ENCODE measurements at places on chromosomes 7 and 10. TPM values are rescaled to one million over a fixed set of nuclear protein-coding genes. Genes with fewer than 3 reads are reported as not detected.

NT5C3A gene
- 30.8 TPM for total RNA-seq

- DNase-seq = no peak
- H3K36me3 ChIP-seq = no peaks in the 10 kb centered on the region
- H3K4me1 ChIP-seq = no peaks in the 10 kb centered on the region
- H3K27ac ChIP-seq = no peak overlapping the region
- no peaks in the 10 kb centered on the region for H3K27me3 ChIP-seq
These were observed 282.6 kb downstream of the AUTS2 start for GRCh38 chr7:69880840-69881239.

- peak within 1 kb of the TSS; percentile 91 for H3K27ac ChIP-seq
- H3K4me1 ChIP-seq = peaks cover 73% of the 10 kb centered on the region
- H3K36me3 ChIP-seq = no peaks in the 10 kb centered on the region
- H3K4me3 ChIP-seq = peak within 1 kb of the TSS; percentile 62
- no peaks in the 10 kb centered on the region for H3K27me3 ChIP-seq
These were observed at the start of gene KIAA1217 for GRCh38 chr10:24208661-24209431. TSS of gene KIAA1217 (plus strand) at chr10:24209138. CDS start at chr10:24209194, 56 bp downstream.

GRCh38 chr10:6309816-6310215 is 107.1 kb downstream of the PFKFB3 start:
- DNase-seq = no peak
- H3K4me3 ChIP-seq = no peak overlapping the region
- H3K27ac ChIP-seq = peak overlapping the region; percentile 20
- no peaks in the 10 kb centered on the region for H3K36me3 ChIP-seq

DNA sequence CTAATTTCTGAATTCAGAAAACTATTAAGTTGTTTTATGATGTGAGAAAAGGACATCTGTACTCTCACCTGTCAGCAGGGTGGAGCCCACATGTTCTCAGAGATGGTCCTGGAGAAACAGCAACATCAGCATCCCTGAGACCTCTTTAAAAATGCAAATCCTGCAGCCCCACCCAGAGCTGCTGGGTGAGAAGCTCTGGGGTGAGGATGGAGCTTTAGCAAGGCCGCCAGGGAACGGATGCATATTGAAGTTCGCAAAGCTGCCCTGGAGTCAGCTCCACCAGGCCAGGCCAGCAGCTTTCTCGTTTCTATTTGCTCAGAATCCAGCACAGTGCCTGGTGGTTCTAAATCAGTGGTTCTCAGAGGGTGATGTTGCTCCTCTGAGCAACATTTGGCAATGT is 49.1 kb downstream of the PRKCQ start:
- H3K27ac ChIP-seq = peak overlapping the region; percentile 13
- no peak for DNase-seq
- no peaks in the 10 kb centered on the region for H3K27me3 ChIP-seq
- H3K4me1 ChIP-seq = no peaks in the 10 kb centered on the region
- no peak overlapping the region for H3K4me3 ChIP-seq

- H3K4me3 ChIP-seq = no peak overlapping the region
- no peak overlapping the region for H3K27ac ChIP-seq
- no peak for DNase-seq
- no peaks in the 10 kb centered on the region for H3K4me1 ChIP-seq
- no peaks in the 10 kb centered on the region for H3K27me3 ChIP-seq
These were observed 15.1 kb downstream of the SLC35B4 start for GRCh38 chr7:134301592-134301991.

GRCh38 chr7:36115448-36116321 is 37.4 kb upstream of the EEPD1 start:
- H3K27ac ChIP-seq = no peak overlapping the region
- DNase-seq = no peak
- peaks cover 35% of the 10 kb centered on the region for H3K4me1 ChIP-seq
- H3K36me3 ChIP-seq = no peaks in the 10 kb centered on the region

DNA sequence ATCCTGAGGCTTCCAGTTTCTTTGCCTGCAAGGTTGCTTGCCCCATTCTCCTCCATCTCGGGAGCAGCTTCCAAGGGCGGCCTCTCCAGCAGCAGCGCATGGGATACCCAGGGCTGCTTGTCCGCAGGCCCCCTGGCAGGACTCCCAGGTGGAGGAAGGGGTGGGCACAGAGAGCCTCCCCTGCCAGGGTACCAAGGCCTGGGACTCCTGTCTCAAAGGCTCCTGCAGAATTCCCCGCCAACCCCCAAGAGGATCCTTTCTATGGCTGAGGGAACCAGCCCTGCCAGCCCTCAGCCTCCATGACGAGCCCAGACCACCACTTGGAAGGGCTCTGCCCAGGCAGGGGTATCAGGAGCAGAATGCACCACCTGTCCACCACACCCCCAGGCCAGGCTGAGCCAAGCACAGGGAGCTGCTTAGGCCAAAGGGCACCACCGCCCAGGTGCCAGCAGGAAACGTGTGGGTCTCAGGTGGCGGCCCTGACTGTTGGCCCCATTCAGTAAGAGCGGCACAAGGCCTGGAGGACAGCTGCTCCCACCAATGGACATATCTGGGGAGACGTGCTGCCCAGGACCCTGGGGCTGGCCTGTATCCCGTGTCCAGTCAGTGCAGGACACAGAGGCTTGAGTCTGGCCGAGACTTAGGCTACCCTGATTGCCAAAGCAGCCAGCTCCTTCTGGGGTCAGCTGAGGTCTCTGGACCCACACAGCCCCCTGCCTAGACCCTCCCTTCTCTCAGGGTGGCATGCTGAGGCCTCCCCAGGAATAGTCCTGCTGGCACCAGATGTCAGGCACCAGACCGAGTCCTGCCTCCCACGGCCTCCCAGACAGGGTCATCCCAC is 33.8 kb upstream of the INPP5A start:
- no peak overlapping the region for H3K4me3 ChIP-seq
- H3K36me3 ChIP-seq = no peaks in the 10 kb centered on the region
- H3K4me1 ChIP-seq = no peaks in the 10 kb centered on the region
- no peak for DNase-seq
- H3K27me3 ChIP-seq = no peaks in the 10 kb centered on the region

- H3K36me3 ChIP-seq = no peaks in the 10 kb centered on the region
- no peak overlapping the region for H3K27ac ChIP-seq
- no peaks in the 10 kb centered on the region for H3K4me1 ChIP-seq
- no peaks in the 10 kb centered on the region for H3K27me3 ChIP-seq
- no peak overlapping the region for H3K4me3 ChIP-seq
These were observed 10.7 kb upstream of the GJD4 start for GRCh38 chr10:35594115-35595079.

- no peaks in the 10 kb centered on the region for H3K27me3 ChIP-seq
- H3K4me3 ChIP-seq = no peak overlapping the region
- no peak for DNase-seq
These were observed 105.5 kb downstream of the CHN2 start for GRCh38 chr7:29300026-29300480.

GRCh38 chr7:35492451-35493175 is 202.3 kb downstream of the HERPUD2 start:
- no peaks in the 10 kb centered on the region for H3K4me1 ChIP-seq
- no peak overlapping the region for H3K27ac ChIP-seq
- DNase-seq = no peak
- H3K36me3 ChIP-seq = no peaks in the 10 kb centered on the region
- no peaks in the 10 kb centered on the region for H3K27me3 ChIP-seq

SCIN gene
- 3.4 TPM for total RNA-seq

DNA sequence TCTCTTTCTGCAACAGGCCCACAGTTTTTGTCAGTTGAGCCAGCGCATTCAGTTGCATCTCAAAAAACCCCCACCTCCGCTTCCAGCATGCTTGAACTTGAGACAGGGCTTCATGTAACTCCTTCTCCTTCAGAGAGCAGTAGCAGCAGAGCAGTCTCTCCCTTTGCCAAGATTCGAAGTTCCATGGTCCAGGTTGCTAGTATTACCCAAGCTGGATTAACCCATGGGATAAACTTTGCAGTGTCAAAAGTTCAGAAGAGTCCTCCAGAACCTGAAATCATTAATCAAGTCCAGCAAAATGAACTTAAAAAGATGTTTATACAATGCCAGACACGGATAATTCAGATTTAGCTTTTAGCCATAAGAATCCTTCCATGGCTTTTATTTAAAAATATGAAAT is 45.2 kb downstream of the MCMBP start:
- H3K4me3 ChIP-seq = no peak overlapping the region
- H3K36me3 ChIP-seq = peaks cover 15% of the 10 kb centered on the region
- no peak overlapping the region for H3K27ac ChIP-seq
- no peaks in the 10 kb centered on the region for H3K4me1 ChIP-seq
- no peak for DNase-seq

GRCh38 chr7:19620470-19620869 is 88.4 kb downstream of the POLR1F start:
- no peak overlapping the region for H3K27ac ChIP-seq
- H3K4me3 ChIP-seq = no peak overlapping the region
- H3K4me1 ChIP-seq = no peaks in the 10 kb centered on the region
- no peaks in the 10 kb centered on the region for H3K27me3 ChIP-seq

ELFN1 gene
- total RNA-seq = 0.57 TPM

DNA sequence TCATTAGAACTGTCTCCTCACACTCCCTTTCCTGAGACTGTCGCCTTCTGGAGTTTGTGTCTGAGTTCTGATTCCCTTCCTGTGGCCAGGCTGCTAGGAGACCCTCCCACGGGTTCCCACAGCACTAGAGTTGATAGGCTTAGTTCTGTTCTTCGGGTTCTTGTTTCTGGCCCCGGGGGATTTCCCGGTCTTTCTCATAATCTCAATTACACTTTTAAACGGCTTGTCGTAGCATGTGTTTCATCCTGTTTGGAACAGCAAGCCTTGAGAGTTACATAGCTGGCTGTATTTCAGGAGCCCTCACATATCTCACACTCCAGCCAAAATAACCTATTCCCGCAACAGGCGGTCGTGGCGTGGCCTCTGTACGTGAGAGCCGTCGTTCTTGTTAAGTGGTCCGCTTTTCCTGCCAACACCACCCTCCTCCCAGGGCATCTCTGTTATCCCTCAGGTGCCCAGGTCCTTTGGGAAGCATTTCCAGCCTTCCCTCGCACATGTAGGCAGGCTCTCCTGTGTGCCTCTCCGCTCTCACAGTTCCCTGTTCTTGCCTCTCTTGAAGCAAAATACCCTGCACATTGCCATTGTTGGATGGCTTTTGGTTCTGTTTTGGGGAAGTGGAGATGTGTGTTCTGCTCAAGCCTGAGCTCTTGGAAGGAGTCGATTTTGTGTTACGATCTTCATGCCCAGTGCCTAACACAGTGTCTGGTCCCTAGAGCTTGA is 46.0 kb downstream of the CDC123 start:
- H3K4me1 ChIP-seq = peaks cover 15% of the 10 kb centered on the region
- DNase-seq = no peak
- no peaks in the 10 kb centered on the region for H3K27me3 ChIP-seq
- H3K27ac ChIP-seq = peak overlapping the region; percentile 44

FRMD4A gene
- 9.4 TPM for total RNA-seq

- DNase-seq = no peak
- H3K27ac ChIP-seq = peak overlapping the region; percentile 41
- peaks cover 26% of the 10 kb centered on the region for H3K4me1 ChIP-seq
- no peaks in the 10 kb centered on the region for H3K27me3 ChIP-seq
These were observed 107.2 kb downstream of the CUBN start for GRCh38 chr10:17022466-17022825.

- H3K27me3 ChIP-seq = peaks cover 14% of the 10 kb centered on the region
- DNase-seq = no peak
- H3K4me3 ChIP-seq = no peak overlapping the region
- H3K4me1 ChIP-seq = peaks cover 6% of the 10 kb centered on the region
- H3K36me3 ChIP-seq = no peaks in the 10 kb centered on the region
These were observed 81.7 kb downstream of the WIPF3 start for GRCh38 chr7:29888006-29888405.

DNA sequence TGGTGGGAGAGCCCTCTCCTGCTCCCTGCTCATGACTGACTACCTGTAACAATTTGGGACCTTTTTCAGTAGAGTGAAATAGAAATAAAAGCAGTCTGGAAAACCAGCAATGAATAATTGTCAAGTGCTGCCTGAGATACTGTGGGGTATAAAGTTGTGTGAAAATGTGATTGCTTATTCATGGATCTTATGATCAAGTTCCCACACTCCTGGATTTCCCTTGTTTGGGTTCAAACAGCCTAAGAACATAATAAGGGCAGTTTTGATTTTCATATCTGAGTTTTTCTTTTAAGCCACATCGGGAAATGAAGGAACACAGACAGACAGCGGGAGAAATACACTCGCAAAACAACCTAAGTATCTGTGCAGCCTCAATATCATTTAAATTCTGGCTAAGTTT is 52.9 kb downstream of the CALD1 start:
- no peaks in the 10 kb centered on the region for H3K27me3 ChIP-seq
- H3K27ac ChIP-seq = peak overlapping the region; percentile 62
- DNase-seq = no peak
- peak overlapping the region; percentile 36 for H3K4me3 ChIP-seq

DNA sequence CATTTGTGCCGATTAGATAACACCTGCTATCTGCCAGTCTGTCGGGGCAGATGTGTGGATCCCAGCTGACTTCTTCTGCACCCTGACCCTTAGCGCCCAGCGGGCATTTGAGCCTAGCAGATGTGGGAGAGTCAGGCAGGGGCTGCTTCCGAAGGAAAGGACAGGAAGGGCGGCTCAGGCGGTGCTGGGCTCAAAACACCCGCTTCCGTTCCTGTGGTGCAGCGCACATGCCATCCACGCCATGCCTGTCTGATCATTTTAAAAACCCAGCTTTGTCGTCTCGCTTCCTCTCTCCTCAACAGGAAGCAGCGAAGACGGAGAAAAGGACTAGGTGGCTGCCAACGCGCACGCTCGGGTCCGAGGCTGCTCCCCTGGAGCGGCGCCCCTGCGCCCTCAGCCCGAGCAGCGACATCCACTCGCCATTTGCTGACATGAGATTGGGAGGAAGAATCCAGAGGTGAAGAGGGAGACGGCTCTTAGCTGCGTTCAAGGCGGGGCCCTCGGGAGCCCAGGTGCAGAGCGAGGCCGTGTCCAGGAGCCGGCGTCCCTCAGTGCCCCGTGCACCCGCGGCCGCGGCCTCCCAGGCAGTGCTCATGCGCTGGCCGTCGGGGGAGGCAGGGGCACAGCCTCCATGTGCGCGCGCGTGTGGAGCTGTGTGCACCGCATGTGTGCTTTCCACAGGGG is 5.9 kb upstream of the BHLHA15 start:
- no peak overlapping the region for H3K27ac ChIP-seq
- no peak for DNase-seq
- peaks cover 68% of the 10 kb centered on the region for H3K36me3 ChIP-seq

CRHR2 gene
- not detected for total RNA-seq
